NCI-H524 (cell line): ENCODE measurements at places on chromosomes 11 and 22.

GRCh38 chr11:12842933-12843636 lies 166.0 kb upstream of the RASSF10 start:
- peak; percentile 46 for DNase-seq

- no peak for DNase-seq
Measured at GRCh38 chr11:60194511-60194910, 11.6 kb upstream of the MS4A6A start.

DNA sequence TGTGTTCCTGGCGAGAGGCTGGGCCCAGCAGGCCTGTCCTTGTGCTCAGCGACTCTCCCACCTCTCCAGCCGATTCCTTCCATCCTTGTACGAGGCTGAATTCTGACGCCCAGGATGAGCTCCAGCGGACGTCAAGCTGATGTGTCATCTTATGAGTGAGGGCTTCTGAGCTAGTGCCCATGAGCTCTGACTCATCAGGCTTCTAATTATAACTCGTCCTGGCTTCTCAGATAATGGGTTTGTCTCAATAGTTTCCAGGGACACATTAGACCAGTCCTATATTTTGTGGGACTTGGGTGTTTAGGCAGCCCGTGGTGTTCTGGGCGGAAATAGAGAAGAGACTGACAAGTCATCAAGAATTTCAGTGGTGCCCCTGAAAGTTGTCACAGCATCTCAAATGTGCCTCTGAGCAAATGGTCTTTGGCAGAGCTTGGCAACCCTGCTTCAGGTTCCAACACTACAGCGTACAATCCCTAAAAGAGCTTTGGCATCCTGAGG lies 108.2 kb upstream of the CD44 start:
- no peak for DNase-seq

GRCh38 chr22:39820256-39820655 lies 73.3 kb downstream of the ENTHD1 start:
- no peak for DNase-seq

DNA sequence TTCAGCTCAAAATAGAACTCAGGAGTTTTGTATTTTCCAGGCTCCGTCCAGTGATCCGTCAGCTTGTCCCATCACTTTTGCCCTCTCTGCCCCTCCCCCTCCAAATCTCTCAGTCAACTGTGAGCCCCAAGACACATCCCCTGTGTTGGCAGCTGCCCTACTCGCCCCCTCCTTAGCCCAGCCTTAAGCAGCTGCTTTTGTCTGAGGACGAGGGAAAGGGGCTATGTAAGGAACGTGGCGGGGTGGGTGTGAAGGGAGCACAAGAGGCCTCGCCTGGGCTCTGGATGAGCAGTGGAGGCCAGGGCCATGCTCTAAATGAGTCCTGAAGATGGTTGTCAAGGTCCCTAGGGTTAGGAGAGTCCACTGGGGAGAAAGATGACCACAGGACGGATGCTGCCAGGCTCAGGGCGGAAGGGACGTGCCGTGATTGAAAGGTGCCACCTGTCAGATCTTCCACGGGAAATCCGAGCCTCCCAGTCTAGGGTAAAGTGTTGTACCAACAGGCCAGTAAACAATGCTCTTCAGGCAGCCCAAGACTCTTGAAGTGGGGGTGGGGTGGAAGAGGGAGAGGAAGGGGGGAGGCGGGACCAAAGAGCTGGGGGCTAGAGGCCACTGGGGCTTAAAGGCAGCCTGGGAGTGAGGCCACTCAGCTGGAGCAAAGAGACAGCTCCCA lies at the start of gene SMTNL1:
Gene SMTNL1 (plus strand): TSS at position 649 of the 673 bp plus-strand sequence. CDS start 5,048 bp downstream, outside the sequence.
- DNase-seq: peak; percentile 68

GRCh38 chr22:22408731-22409696 lies 99.5 kb downstream of the ZNF280B start:
- DNase-seq: peak; percentile 43
